Transverse colon (tissue), 4 donors: ENCODE measurements at places on chromosomes 6 and 20. TPM values are rescaled to one million over a fixed set of nuclear protein-coding genes. Genes with fewer than 3 reads are reported as not detected.

DNA sequence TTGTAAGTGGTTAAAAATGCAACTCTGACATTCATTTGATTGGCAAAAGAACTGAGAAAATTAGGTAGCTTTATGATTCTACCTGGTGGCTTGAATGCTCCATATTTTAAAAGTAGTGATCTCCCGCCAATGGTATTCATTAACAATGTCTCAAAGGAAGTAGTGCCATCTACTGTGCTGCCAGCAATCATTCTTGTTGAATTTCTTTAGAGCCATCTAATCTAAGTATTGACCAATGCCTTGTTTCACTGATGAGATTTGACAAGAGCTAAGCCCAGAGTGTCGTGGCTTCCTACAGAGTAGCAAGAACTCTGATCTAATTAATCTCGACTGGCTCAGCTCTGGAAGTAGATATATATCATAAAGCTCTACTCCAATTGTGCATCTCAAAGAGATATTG lies 696.7 kb downstream of the C6orf118 start:
- DNase-seq: no peak

DNA sequence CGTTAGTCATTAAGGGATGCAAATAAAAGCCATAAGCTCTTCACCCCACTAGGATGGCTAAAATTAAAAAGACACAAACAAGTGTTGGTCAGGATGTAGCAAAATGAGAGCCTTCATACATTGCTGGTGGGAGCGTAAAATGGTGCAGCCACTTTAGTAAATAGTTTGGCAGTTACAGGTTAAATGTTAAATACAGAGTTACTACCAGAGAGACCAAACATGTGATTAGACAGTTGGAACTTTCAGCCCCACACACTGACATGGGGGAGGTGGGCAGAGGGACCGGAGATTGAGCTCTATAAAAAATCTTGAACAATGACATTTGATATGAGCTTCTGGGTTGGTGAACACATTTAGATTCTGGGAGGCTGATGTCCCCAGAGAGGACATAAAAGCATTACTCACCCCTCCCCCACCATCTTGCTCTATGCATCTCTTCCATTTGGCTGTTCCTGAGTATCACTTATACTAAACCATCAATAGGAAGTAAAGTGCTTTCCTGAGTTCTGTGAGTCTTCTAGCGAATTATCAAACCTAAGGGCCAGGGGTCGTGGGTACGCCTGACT lies 20.4 kb upstream of the ZNF318 start:
- no peak for DNase-seq

GRCh38 chr20:36177716-36178115 lies 23.2 kb downstream of the EPB41L1 start:
- no peak for DNase-seq

GRCh38 chr6:170423030-170423429 lies 116.5 kb downstream of the FAM120B start:
- DNase-seq: no peak

GRCh38 chr20:17556837-17557674 lies 12.8 kb upstream of the DSTN start:
- DNase-seq: peak; percentile 73

DNA sequence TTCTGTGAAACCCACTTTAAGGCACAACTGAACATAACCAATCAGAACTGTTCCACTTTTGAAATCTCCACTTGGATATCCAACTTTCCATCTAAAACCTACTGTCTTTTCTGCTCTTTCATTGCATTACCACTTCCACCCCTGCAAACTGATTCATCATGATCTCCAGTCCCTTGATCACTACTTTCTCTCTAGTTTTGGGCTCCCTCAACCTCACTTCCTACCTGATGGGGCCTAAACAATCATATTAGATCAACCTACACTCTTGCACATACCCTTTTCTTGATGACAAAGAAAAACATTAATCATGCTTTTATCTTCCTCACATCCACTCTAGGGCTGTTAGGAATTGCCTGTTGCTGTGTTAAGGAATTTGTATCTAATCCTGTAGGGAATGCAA lies 137.6 kb downstream of the PDSS2 start:
- DNase-seq: no peak

DNA sequence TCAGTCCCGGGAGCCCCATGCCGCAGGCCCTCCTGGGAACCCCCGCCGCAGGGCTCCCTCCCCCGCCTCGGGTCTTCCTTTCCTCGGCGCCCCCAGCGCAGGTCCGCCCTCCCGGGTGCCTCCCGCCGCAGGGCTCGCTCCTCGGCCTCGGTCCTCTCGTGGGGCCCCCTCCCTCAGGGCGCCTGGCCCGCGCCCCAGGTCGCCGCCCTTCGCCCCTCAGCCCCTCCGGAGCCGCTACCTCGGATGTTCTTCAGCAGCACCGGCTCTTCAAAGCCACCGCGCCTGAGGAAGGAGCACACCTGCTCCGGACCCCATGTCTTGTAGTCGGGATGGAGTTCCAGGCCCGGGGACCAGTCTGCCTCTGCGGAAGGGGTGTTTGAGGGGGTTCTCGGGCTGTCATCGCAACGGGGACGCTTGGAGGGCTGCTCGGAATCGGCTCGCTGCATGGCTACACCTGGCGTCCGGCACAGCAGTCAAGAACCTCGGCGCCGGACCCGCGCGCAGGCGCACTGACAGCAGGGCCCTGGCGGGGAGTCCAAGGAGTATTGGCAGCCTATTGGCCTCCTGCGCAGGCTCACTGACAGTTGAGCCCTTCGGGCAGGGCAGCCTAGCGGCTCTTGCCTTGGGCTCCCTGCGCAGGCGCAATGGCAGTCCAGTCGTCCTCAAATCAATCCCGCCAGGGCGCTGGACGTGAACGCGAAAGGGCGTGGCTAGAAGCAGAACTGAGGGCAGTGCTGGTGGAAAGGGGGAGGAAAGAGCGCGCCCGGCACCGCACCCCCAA lies at the start of gene SAMHD1:
Gene SAMHD1 (minus strand): TSS at position 511 of the 781 bp plus-strand sequence. CDS start 65 bp downstream, at position 446.
- peak; percentile 97 for DNase-seq

DNA sequence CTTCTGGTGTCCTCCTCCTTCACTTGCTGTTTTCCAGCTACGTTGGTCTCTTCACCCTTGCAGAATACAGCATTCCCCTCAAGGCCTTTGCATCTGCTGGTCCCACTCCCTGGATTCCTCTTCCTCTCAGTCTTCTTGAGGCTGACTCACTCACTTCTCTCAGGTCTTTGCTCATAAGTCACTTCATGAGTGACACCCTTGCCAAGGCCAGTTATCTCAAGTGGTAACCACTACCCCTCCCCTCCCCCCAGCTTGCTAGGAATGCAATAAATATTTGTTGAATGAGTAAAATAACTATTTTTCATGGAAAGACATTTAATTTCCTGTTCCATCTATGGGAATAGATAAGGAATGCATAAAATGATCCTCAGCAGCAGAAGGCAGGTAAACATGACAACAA lies 131.7 kb downstream of the PLCB4 start:
- no peak for DNase-seq

GRCh38 chr6:167130008-167130677 lies 7.2 kb downstream of the CCR6 start:
- no peak for DNase-seq

- DNase-seq: no peak
Observed at GRCh38 chr6:109039795-109040194, 54.9 kb downstream of the SESN1 start.

- peak; percentile 49 for DNase-seq
Observed at GRCh38 chr6:36997811-36998722, 7.4 kb upstream of the FGD2 start.

DNA sequence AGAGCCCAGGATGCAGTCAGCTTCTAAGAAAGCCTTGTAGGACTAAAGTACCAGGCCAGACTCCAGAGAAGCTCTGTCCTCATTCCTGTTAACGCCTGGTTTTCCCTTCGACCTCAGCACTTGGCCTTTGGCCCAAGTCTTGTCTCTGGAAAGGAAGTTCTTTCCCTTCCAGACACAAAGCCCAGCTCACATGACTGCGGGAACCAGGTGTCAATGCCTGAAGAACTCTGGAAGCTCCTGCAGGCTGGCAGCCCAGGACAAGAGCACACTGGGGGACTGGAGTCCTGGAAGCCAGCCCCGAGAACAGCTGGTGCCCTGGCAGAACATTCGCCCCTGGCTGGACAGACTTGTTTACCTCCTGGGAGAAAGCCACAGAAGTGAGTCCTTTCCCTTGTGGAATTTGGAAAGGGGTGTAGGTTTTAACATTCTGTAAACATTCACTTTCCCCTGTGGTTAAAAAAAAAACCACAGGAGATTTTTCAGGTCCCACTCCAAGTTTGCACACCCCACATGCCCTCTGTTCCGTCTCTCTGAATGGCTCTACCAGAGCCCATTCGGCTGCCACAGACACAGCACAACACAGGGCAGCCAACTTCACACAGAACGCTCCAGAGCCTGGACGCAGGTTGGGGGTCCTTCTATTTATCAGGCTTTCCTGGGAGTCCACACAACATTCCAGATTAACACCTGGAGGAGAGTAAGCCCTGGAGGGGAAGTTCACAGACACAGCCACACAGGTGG lies 18.1 kb downstream of the ACSS1 start:
- peak; percentile 84 for DNase-seq

Gene C6orf141
- total RNA-seq: 20.0 TPM

Gene NT5E
- total RNA-seq: 71.8 TPM

Gene SPATS1
- total RNA-seq: not detected

Gene CNBD2
- total RNA-seq: not detected
